ENCODE measurements at places on chromosomes 12 and 14.

DNA sequence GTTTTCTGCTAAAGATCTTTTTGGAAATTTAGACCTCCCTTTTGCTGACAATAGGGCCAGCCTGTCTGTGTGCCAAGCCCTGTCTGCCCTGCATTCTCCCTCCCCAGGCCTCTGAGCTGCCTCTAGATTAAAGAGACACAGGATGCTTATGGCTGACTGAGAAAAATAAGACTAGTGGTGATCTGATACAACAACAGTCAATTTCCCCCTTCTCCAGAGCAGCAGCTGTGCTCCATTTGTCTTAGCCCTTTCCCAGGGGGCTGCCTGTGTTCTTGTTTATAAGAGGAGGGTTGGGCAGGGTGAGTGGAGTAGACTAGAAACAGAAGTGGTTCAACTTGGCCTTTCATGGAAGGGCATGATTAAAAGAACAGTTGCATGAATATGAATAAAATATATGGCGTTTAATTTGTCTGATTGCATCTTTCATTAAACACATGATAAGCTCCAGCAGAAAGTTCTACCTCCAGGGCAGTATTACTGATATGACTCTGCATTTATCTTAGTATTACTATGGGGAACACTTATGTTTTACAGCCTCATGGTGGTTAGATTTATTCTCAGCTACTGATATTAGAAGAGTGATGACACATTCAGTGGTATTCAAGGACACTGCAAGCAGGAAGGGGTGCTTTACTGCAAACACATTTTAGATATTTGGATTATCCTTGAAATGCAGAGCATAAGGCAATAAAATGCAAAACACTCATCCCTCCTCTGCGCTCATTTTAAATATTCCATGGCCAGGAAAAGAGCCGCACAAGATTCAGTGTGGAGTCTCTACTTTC lies 150.2 kb upstream of the CLEC14A start:
- DNase-seq, result no peak

GRCh38 chr14:31261859-31262731 lies 54.5 kb upstream of the HECTD1 start:
- DNase-seq, result no peak

DNA sequence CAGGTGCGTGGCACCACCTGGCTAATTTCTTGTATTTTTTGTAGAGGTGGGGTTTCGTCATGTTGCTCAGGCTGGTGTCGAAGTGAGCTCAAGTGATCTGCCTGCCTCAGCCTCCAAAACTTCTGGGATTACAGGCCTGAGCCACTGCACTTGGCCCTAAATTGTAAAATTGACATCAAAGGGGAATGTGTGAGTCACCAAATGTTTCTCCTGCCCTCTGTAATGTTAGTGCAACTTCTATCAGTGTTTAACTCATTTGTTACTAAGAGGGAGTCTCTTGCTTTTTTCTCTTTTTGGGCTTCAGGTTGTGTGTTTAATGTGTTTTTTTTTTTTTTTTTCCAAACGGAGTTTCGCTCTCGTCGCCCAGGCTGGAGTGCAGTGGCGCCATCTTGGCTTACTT lies 2.3 kb downstream of the TULP3 start:
- no peak for DNase-seq

DNA sequence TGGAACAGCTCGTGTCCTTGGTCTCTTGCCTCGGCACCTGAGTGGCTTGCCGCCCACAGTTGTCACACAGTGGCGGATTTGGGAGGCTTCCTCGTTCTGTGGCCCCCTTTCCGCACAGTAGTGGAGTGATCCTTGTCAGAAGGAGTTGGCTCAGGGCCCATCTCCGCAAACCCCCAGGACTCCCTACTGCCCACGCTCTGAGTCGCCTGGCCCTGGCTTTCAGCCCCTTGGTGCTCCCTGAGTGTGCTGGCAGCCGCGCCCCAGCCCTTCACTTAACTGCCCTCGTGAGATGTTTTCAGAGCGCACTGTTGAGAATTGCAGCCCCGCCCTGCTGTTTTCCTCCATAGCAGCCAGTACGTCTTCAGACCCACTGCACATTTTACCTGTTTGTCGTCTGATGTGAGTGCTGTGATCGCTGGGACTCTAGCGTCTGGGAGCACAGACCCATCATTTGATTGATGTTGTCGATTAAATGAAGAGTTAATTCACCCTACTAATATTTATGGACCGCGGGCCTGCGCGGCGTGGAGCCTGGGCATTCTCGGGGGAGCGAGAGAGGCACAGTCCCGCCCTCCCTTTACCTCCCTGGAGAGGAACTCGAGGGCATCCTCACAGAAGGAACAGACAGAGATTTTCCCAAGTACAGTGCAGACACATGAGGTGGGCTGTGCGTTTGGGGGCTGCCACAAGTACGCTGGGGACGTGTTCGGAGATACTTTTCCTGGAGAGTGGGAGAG lies 91.8 kb downstream of the DDX51 start:
- no peak for DNase-seq

DNA sequence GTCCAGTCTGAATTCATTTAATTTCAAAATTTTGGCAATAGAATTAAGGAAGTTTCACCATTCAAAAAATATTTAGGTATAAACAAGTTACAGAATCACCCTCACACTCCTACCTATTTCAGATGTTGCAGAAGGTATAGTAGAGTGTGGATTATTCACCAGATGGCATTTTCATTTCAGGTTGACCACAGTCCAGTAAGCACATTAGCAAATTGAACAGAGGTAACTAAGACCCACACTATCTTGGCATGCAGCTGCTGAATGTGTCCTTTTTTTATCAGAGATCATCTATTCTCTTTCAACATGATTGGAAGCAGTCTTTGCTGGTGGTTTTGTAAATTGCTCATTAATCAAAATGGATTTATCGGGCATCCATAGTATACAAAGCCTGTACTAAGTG lies 151.8 kb upstream of the GARIN6 start:
- DNase-seq, result no peak

- no peak for DNase-seq
Measured at GRCh38 chr12:103626498-103626897, 39.4 kb downstream of the STAB2 start.

DNA sequence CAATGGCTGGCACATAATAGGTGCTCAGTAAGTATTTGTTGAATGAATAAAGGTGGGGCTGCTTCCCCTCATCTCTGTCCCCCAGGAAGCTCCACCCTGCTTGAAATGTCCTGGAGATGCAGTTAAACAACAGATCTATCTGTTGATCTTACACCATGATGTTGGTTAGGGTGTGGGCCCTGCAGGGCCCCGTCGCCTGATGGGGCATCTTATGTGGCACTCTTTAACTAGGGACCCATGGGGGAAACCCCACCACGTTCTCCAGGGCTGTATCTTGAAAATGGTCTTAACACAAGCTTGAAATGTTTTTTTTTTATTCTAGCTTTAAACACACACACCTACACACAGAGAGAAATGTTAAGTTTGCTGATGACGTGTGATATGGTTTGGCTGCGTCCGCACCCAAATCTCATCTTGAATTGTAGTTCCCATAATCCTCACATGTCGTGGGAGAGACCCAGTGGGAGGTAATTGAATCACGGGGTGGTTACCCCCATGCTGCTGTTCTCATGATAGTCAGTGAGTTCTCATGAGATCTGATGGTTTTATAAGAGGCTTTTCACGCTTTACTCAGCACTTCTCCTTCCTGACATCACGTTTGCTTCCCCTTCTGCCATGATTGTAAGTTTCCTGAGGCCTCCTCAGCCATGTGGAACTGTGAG lies 741.7 kb downstream of the VRK1 start:
- DNase-seq, result no peak

- no peak for DNase-seq
Measured at GRCh38 chr14:74965486-74966153, 10.2 kb upstream of the PGF start.

- no peak for DNase-seq
Measured at GRCh38 chr12:40874868-40875267, 182.6 kb downstream of the CNTN1 start.

- DNase-seq, result no peak
Measured at GRCh38 chr12:54337854-54338650, 13.1 kb downstream of the COPZ1 start.

GRCh38 chr12:41917938-41918341 lies 226.7 kb downstream of the GXYLT1 start:
- no peak for DNase-seq
